ENCODE measurements at places on chromosomes 2 and 18. TPM values are rescaled to one million over a fixed set of nuclear protein-coding genes. Genes with fewer than 3 reads are reported as not detected.

DNA sequence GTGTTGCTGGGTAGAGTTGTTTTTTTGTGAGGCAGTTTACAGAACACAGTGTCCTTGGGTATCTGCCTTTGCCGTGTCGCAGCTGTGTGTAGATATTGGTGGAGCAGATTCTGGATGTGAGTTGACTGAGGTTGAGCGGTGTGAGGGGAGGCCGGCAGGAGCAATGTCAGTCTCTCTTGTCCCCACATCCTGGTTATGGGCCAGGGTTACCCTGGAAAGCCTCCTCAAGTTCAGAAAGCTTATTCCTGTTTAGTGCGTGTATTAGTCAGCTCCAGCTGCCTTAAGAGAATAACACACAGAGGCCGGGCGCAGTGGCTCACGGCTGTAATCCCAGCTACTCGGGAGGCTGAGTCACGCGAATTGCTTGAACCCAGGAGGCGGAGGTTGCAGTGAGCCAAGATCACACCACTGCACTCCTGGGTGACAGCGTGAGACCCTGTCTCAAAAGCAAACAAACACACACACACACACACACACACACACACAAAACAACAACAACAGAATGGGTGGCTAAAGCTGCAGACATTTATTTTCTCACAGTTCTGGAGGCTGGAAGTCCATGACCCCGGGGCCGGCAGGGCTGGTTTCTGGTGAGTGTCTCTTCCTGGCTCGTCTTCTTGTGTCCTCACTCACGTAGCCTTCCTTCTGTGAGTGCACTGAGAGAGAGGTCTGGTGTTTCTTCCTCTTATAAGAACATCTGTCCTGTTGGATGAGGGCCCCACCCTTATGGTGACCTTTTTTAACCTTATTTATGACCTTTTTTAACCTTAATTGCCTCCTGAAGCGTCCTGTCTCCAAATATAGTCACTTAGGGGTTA lies 5.1 kb downstream of the NCK2 start:
- DNase-seq: no peak

- DNase-seq: peak; percentile 42
Measured at GRCh38 chr18:12376034-12376753, 833 bp downstream of the AFG3L2 start.

Gene GPBAR1
- total RNA-seq: 1.8 TPM

Gene MSH6
- total RNA-seq: 16.4 TPM

Gene TFPI
- total RNA-seq: 19.2 TPM

- DNase-seq: no peak
Measured at GRCh38 chr18:3150688-3151087, 69.1 kb downstream of the MYOM1 start.

Gene ANKRD62
- total RNA-seq: 0.73 TPM

- DNase-seq: peak; percentile 50
Measured at GRCh38 chr18:35497027-35497369, 762 bp downstream of the INO80C start.

GRCh38 chr2:134138115-134138514 lies 115.8 kb upstream of the MGAT5 start:
- no peak for DNase-seq

GRCh38 chr2:72841462-72842125 lies 15.8 kb upstream of the EXOC6B start:
- DNase-seq: no peak

Gene EFHD1
- 2.7 TPM for total RNA-seq

GRCh38 chr2:219245148-219245898 lies at the start of the genes GLB1L and STK16:
Gene GLB1L, minus strand, starts transcription at chr2:219245444. Its CDS starts 1,871 bp downstream, at chr2:219243573.
Gene STK16, plus strand, starts transcription at chr2:219245479. Its CDS starts 521 bp downstream, at chr2:219246000.
- peak; percentile 97 for DNase-seq

DNA sequence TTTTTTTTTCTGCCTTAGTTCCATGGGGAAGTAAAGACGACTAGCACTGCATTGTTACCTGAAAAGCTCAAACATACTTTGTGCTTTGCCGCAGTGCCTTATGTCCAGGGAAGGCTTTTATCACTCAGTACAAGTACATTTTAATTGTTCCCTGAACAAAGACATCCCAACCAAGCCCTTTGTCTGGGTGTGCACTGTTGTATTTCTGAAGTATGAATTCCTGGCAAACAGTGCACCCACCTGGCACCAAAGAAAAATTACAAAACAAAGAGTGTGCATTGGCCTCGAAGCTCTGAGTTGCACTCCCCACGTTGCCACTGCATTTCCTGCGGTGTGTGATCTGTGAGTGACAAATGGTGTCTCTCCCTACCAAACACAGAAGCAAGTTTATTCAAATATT lies 858.5 kb upstream of the PIK3C3 start:
- DNase-seq: no peak

DNA sequence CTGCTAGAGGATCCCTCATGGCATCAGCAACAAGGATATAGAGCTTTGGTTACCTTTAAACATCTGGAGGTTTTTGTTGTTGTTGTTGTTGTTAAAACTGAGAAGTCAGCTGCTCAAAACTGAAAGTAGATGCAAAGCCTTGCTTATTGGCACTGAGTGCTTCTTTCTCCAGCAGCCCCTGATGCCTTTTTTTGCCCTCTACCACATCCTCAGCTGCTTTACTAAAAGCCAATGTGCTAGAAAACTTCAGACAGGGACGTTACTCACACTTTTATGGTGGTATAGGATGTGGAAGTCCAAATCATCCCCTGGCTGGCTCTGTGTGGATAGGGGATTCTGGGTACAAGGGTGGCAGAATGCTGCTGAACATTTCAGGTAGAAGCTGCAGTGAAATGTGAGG lies 78.3 kb upstream of the CHST9 start:
- DNase-seq: no peak

Gene ADAM23
- 1.8 TPM for total RNA-seq

- DNase-seq: no peak
Measured at GRCh38 chr18:35817604-35818352, 154.7 kb upstream of the RMP24 start.

DNA sequence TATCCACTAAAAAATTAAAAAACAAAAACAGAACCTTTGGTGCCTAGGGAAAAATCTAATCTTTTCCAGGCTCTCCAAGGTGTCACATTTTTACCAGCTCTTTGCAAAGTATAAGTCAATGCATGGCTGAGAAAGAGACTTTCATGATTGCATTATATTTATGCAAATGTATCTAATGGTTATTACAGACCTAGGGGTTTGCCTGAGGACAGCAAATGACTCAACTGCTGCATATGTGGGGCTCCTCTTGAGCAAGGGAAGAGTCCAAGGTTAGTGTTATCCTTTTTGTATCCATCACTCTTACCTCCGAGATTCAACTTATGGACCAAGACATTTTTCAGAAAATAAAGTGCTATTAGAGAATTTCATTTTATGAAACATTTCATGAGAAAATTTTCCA lies 33.9 kb upstream of the RMP24 start:
- DNase-seq: no peak

Gene DPP4
- total RNA-seq: 14.7 TPM

DNA sequence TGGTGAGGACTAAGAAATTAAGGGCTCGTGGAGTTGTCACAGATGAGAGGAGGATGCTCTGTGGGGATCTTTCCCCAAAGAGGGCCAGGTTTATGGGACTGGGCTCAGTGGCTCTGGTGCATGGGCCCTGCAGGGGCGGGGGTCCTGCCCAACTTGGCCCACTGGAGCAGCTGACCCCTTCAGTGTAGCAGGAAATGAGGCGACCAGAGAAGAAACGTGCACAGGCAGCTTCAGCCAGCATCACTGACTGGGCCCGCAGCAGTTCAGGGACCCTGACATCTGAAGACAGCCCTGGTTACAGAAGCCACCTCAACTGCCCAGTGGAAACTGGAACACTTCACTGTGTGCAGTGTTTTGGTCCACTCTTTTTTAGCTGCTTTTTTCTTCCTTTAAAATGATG lies 72.8 kb downstream of the EMILIN2 start:
- no peak for DNase-seq

DNA sequence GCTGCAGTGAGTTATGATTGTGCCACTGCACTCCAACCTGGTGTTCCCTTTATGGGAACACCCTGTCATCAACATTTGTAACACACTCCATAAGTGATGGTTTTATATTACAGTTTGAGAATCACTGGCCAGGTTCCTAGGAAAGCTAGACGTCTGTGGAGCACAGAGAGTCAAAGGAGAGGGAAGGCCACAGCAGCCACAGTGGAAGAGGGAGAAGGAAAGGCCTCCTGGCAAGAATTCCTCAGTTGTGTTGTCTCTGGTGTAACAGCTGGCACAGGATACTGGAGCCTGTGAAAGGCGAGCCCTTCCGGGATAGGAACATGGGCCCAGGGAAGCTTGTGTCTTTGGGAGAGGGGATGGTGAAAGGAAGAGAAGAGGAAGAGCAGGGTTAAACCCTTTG lies 360.5 kb upstream of the PIK3C3 start:
- DNase-seq: no peak
